Activated T-helper 9 cell treated with anti-CD3 and anti-CD28 coated beads, Interleukin-2, amount 50 U/mL, for 16 hours (primary cell): ENCODE measurements at places on chromosomes 16 and 17.

DNA sequence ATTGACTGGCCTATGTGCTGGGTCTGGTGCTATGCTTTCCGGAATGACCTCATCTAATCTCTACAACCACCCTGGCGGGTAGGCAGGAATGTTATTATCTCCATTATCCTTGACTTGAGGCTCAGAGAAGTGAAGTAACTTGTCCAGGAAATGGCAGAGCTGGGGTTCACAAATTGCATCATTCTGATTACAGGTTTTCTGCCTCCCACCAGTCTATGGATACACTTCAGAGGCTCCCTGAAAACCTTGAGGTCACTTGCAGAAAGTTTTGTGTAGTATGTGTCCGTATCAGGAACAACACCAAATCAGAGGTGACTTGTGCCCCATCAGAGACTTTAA lies 19.1 kb downstream of the NOD2 start:
- no peak for DNase-seq

DNA sequence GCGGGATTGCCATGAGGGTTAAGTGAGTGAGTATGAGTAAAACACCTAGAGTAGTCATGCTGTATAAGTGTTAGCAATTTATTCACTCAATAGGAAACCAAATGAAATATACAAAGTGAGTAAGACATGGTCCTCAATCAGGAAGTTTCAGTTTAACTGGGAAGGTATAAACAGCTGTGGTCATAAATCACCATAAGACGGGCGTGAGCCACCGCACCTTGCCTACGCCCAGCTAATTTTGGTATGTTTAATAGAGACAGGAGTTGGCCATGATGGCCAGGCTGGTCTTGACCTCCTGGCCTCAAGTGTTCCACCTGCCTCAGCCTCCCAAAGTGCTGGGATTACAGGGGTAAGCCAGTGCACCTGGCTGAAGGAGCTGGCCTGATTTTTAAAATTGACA lies 27.0 kb downstream of the RNF135 start:
- no peak for DNase-seq

GRCh38 chr16:68781784-68782183 lies 44.7 kb downstream of the CDH1 start:
- no peak for DNase-seq

DNA sequence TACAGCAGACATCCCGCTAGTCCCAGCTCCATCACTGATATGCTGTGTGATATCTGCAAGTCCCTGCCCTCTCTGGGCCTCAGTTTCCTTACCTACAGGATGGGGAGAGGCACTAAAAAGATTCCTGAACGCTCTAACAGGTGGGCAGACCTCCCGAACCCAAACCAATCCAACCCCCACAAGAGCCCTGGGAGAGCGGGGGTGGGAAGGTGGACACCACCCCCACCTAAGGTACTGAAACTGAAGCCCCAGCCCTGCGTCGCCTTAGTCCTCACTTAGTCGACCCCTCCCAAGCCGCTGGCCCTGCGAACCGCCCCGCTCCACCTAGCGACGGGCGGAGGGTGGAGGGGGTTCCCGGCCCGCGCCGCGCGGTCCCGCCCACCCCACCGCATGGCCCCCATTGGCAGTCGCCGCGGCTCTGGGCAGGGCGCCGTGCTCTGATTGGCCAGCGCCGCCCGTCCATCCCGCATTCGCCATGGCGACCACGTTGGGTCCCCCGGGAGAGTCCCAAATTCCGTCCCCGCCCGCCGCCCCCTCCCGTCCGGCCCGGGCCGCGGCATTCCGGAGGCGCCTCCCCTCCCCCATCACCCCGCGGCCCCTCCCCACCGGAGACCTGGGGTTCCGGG lies 578 bp downstream of the CCDC102A start:
- DNase-seq = peak; percentile 94

GRCh38 chr17:28056276-28056620 lies 13.8 kb downstream of the NLK start:
- no peak for DNase-seq

DNA sequence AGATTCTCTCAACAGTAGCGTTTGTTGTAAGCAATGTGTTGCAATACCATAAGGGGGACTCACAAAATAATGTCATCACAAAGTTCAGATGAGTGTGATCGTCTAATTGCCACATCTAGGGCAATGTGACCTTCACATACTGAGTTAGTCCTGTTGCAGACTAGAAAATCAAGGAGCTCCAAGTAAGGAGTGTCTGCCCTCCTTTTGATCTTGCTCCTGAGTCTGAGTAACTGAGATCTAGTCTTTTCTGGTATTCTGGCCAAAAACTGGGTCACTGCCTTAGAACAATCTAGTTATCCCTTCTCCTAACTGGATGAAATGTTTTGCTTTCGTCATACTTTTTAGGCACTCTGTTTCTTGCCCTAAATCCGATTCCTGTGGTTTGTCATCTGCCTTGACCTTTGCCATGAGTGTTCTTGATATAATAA lies 712.1 kb downstream of the CDH11 start:
- DNase-seq = no peak

DNA sequence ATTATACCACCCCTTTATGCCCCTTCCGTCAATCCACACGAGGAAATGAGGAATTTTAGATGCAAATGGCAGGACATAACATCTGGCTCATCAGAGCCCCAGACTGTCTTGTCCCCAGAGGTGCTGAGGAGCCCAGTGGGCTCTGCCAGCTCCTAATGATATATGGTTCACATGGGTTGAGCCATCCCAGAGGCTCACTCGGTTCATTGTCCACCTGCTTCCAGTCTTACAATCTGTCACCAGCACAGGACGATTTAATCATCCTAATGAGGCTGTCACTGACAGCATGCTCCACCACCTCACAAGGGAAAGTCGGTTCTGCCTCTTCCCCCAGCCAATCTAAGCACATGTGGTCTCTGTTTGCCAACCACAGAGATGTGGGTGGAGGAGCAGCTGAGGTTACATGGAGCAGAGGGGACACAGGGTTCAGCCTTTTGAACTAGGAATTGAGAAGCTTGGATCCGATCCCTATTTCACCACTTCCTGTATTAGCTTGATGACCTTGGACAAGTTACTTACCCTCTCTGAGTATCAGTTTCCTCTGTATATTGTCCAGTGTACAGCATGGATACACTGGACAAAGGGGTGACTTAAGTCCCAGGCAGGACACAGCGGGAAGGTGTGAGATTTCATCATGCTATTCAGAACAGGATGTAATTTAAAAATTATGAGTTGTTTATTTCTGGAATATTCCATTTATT lies 27.0 kb upstream of the DHX8 start:
- DNase-seq = no peak

- DNase-seq = no peak
Observed at GRCh38 chr17:17570798-17571716, 20.5 kb downstream of the PEMT start.

DNA sequence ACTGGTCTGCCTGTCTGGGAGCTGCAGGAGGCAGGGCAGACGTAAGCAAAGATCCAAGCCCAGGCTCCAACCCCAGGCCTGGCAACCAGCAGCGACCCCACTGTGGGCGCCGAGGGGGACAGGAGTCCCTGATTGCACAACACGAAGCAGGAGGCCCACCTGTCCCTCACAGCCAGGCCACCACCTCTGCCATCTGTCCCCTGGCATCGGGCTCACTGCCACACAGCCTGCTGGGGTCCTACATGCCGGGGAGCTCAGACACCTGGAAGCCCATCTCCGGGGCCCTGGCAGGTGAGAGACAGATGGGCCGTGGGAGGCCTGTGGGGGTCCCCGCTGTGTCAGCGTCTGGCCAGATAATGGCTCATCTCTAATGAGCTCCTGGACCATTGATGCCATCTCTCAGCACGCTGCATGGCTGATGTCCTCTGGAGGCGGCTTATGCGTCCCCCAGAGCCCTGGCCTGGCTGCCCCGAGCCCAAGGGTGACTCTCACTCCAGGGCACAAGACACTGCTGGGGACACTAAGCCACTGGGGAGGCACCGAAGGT lies 11.3 kb upstream of the RASD1 start:
- no peak for DNase-seq

GRCh38 chr17:75555679-75556153 lies 30.2 kb downstream of the LLGL2 start:
- no peak for DNase-seq

DNA sequence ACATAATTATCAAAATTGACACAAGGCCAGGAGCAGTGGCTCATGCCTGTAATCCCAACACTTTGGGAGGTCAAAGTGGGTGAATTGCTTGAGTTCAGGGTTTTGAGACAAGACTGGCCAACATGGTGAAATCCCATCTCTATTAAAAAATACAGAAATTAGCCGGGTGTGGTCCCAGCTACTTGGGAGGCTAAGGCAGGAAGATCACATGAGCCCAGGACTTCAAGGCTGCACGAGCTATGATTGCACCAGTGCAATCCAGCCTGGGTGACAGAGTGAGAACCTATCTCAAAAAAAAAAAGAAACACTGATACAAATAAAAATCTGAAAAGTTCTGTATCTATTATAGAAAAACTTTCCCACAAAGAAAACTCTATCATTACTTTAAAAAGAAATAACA lies 15.5 kb downstream of the MYH10 start:
- no peak for DNase-seq

DNA sequence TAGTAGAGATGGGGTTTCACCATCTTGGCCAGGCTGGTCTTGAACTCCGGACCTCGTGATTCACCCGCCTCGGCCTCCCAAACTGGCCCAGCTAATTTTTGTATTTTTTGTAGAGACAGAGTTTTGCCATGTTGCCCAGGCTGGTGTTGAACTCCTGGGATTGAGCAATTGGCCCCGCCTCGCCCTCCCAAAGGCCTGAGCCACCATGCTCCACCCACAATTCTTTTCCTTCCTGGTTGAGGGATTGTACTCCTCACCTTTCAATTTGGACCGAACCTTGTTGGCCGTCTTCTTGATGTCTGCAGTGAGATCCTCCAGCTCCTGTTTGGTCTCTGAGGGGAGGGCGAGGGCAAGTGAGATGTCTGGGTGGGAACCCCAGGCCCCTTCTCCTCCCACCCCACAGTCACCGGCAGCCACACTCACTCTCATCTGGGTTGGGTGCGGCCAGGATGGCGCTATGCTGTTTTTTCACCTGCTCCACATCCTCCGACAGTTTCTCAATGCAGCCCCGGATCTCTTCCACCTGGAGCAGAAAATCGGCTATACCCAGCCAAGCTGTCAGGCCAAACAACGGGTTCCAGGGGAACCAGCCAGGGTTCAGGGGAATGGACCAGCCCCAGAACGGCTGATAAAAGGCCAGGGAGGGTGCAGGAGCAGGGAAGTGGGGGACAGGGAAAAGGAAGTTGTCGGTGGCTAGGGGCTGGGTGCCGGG lies 9.6 kb downstream of the STX1B start:
- no peak for DNase-seq

DNA sequence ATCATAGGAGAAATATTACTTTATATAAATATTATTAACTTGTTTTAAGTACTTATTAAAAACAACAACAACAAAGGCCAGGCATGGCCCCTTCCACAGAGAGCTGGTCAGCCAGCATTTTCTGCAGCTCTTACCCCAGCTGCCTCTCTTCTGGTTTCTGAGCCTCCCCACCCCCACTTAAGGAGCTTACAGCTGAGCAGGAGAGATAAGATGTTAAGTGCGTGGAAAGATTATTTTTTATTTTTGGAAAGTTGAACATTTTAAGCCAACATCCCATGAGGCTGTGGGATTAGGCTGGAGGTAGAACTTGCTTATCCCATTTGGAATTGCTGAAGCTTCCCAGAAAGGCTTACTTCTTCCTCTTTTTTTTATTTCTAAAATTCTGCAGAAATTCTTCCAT lies 401.2 kb downstream of the SEC14L1 start:
- DNase-seq = no peak

GRCh38 chr17:36597226-36597625 lies 4.2 kb upstream of the MRM1 start:
- DNase-seq = no peak

GRCh38 chr17:3007651-3008121 lies 55.7 kb downstream of the OR1D5 start:
- no peak for DNase-seq

GRCh38 chr17:5705876-5706576 lies 121.7 kb upstream of the NLRP1 start:
- DNase-seq = no peak

- DNase-seq = no peak
Observed at GRCh38 chr17:15436473-15437302, 30.7 kb downstream of the CDRT4 start.

- DNase-seq = no peak
Observed at GRCh38 chr17:54898576-54898975, 2.1 kb upstream of the TOM1L1 start.

GRCh38 chr16:14641926-14642325 lies 9.2 kb downstream of the BFAR start:
- DNase-seq = no peak

- DNase-seq = no peak
Observed at GRCh38 chr16:86011532-86011931, 112.6 kb downstream of the IRF8 start.

GRCh38 chr17:42548070-42548837 lies 4.5 kb upstream of the HSD17B1 start:
- peak; percentile 75 for DNase-seq

- no peak for DNase-seq
Observed at GRCh38 chr16:27849621-27850020, 213.9 kb downstream of the GSG1L start.

DNA sequence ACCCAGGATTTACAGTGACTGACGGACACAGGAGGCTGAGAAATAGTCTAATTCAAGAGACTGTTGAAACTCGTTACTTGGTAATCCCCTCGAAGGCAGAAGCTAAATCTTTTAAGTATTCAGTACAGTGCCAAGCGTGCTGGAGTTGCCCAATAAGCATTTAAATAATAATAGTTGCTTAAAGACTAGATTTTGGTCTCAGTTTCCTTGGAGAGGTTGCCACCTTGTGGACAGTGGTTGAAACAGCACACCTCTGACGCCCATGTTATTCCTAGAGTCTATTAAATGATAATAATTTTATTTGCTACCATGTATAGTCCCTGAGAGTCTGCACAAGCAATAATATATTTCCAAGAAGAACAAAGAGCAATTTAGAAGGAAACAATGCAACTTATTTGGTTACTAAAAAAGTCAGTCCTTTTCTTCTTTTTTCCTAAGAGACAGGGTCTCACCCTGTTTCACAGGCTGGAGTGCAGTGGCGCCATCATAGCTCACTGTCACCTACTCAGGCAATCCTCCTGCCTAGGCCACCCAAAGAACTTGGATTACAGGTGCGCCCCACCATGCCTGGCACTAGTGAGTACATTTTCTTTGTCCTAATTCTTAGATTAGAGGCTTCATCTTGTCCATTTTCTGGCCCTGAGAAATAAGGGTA lies 138.0 kb upstream of the NUDT7 start:
- DNase-seq = peak; percentile 3

DNA sequence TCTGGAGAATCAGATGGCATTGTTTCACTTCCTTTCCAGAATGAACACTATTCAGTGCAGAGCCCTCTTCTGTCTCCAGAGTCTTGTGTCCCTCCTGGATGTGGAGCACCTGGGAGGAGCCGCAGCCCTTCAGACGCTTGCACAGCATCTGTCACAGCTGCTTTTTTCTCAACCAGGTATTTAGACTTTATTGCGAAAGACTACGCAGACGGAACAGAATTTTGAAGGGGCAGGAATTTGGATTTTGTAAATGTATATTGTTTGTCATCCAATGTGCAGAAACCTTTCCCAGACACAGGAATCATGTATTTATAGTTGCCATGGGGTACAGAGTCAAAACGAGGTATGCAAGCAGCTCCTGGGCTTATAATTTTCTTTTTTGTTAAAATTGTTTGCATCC lies 20.4 kb downstream of the HEATR3 start:
- DNase-seq = no peak
